Heart left ventricle (tissue), 16 donors: ENCODE measurements at places on chromosomes 5 and 9. TPM values are rescaled to one million over a fixed set of nuclear protein-coding genes. Genes with fewer than 3 reads are reported as not detected.

- H3K27me3 ChIP-seq: no peaks in the 10 kb centered on the region
- H3K4me3 ChIP-seq: no peak overlapping the region
- no peak overlapping the region for H3K27ac ChIP-seq
These were observed 120.2 kb downstream of the ENTREP1 start for GRCh38 chr9:69445251-69445650.

Gene PDZD2
- polyA plus RNA-seq: 28.3 TPM

DNA sequence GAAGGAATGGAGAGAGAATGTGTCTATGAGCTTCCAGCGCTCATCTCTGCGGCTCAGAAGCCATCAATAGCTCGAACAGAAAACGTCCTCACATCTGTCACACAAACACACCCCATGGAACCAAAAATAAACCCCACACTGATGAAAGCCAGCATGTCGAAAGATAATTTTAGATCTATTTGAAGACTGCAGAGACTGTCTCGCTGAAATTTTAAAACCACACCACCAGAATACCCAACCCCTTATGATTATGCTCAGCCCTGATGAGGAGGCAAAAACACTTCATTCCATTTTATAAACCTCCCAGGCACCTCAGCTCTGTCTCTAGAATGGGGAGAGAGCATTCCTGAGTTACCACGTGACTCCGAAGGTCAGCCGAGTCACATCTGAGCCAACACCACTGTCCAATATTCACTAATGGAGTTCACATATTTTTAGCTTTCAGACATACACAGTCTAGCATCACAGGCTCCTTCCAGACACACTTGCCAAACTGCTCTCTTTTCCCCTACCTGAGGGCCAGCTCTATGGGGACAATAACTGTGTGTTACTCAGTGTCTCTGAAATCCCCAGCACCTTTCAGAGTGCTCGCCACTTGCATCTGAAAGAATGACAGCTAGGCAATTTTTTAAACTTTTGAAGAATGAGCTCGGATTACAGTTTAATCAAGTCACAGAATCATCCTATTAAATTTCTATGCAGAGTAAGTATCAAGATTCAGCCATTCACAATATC is 63.2 kb downstream of the SERINC5 start:
- no peak overlapping the region for H3K4me3 ChIP-seq
- peak overlapping the region; percentile 74 for H3K27ac ChIP-seq
- H3K36me3 ChIP-seq: no peaks in the 10 kb centered on the region
- peaks cover 67% of the 10 kb centered on the region for H3K4me1 ChIP-seq
- H3K27me3 ChIP-seq: no peaks in the 10 kb centered on the region

Gene FAM200C
- 2.2 TPM for polyA plus RNA-seq

GRCh38 chr5:89087551-89088318 is 204.8 kb upstream of the MEF2C start:
- H3K36me3 ChIP-seq: no peaks in the 10 kb centered on the region
- peak; percentile 24 for DNase-seq
- H3K4me1 ChIP-seq: peaks cover 7% of the 10 kb centered on the region
- no peak overlapping the region for H3K27ac ChIP-seq
- H3K27me3 ChIP-seq: no peaks in the 10 kb centered on the region
- H3K4me3 ChIP-seq: no peak overlapping the region
